Activated CD4-positive, alpha-beta T cell treated with anti-CD3 and anti-CD28 coated beads, Interleukin-2, amount 50 U/mL, for 48 hours (primary cell): ENCODE measurements at places on chromosomes 6 and 20.

- no peak for DNase-seq
These were observed 149.5 kb upstream of the SUPT3H start for GRCh38 chr6:45527210-45527609.

GRCh38 chr20:46277602-46278001 is 30.7 kb downstream of the CDH22 start:
- no peak for DNase-seq

DNA sequence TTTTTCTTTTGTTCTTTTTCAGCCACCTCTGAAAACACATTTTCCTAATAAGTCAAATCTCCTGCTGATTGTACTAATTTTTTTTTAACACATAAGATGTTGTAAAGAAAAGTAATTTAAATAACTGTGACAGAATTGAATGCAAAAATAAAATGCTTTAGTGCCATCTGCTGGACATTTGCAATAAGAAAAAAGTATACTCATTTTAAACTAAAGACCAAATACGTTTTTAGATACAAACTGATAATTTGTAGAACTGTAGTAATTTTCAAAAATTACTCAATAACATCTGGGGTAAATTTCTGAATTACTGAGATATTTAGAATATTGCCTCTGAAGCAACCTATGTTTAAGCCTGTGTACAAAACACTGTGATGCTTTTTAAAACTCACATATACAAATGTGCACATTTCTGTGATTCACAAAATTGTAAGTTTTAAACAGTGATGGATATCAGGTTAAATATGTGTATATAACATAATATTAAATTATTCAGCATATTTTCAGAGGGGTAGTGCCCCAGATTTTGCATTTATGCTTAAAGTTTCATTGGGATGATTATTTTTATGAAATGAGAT is 198.7 kb downstream of the RIMS1 start:
- DNase-seq = no peak

DNA sequence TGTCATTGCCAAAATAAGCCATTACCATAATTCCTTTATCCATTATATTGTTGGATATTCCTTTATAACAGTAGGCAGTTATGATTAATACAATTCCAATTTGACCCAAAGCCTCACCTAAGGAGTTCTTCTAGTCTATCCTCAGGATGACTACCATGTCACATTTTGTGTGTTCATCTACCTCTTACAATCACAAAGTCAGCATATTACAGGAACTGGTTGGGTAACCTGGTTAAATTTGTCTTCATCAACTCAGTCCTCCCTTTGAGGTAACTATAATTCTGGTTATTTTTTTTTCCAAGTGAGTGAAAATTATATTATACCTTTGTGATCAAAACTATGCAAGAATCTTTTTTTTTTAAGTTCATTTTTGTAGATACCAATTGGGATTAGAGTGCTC is 540.5 kb downstream of the BTBD3 start:
- DNase-seq = no peak

DNA sequence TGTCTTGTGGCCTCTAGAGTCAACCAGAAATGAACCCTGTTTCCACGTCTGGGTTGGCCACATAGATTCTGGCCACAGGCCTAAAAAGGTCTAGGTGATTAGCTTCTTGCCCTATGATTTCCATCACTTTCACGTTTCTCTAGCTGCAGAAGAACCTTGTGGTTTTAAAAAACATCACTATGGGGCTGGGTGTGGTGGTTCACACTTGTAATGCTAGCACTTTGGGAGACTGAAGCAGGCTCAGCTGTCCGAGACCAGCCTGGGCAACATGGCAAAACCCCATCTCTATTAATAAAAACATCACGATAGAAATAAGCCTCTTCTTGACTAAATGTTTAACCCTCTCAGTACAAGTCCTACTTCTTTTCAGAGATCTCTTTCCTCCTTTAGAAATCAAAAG is 27.6 kb downstream of the POLR1C start:
- DNase-seq = no peak

DNA sequence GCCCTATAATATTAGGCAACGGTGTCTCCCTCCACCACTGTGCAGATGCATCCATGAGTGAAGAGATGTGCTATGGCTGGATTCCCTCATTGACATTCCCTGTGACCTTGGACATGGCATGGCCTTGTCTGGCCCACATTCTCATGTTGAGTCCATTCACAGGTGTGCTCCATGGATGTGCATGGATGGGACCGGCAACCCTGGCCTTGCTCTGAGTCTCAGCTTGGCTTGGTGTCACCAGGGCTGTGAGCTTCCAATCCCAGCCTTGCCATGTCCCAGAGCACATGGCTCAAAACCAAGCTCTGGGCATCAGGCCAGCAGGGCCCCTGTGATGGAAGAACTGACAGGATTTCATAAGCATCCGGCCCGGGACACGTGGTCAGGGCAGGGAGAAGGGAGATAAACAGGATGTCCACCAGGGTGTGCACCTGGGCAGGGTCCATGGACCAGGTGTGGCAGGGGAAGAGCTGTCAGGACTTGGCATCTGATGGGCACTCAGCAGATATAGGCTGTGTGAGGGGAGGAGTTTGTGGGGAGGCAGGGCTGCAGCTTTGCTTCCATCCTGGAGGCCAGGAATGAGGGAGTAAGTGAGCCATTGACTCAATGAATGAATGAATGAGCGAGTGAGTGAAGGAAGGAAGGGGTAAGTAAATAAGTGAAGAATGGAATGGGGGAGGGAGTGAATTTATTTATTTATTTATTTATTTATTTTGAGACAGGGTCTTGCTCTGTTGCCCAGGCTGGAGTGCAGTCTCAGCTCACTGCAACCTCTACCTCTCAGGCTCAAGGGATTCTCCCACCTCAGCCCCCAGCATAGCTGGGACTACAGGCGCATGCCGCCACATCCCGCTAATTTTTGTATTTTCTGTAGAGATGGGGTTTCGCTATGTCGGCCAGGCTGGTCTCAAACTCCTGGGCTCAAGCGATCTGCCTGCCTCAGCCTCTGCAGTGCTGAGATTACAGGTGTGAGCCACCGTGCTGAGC is 15.7 kb downstream of the NRSN2 start:
- DNase-seq = peak; percentile 69

DNA sequence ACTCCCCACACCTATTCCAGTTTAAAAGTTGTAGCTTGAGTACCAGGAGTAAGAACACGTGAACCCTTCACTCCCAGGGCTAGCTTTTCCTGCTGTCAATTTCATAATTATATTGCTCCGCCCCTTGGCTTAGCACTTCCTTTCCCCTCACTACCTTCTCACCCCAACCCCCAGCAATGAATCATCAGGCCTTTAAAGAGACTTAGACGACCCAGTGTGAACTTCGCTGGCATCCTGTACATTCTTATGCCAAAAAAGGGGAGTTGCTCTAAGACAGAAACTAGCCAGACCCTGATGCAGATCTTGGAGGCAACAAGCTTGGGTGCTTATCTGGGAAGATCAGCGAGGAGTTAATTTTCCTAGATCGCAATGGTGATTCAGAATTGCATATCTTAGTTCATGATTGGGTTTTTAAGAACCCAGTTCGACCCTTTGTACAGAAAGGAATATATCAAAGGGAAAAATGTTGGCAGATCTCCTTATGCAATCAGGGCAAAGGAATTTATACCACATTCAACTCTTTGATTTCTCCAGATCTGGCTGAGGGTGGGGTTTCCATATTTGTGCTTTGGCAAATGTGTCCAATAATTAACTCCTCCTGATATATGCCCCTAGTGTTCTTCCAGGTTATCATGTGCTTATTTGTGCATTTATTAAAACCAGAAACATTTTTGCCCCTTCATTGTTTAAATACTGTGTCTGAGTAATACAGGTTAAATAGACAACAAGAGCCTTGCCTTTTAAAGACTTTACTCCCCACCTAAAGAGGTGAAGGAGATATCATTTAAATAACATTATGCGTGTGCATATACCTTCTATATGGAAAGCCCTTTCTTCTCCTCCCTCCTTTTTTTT is 8.1 kb upstream of the ATXN1 start:
- DNase-seq = peak; percentile 63

- DNase-seq = no peak
These were observed 1108.2 kb upstream of the GJE1 start for GRCh38 chr6:141024526-141024925.

DNA sequence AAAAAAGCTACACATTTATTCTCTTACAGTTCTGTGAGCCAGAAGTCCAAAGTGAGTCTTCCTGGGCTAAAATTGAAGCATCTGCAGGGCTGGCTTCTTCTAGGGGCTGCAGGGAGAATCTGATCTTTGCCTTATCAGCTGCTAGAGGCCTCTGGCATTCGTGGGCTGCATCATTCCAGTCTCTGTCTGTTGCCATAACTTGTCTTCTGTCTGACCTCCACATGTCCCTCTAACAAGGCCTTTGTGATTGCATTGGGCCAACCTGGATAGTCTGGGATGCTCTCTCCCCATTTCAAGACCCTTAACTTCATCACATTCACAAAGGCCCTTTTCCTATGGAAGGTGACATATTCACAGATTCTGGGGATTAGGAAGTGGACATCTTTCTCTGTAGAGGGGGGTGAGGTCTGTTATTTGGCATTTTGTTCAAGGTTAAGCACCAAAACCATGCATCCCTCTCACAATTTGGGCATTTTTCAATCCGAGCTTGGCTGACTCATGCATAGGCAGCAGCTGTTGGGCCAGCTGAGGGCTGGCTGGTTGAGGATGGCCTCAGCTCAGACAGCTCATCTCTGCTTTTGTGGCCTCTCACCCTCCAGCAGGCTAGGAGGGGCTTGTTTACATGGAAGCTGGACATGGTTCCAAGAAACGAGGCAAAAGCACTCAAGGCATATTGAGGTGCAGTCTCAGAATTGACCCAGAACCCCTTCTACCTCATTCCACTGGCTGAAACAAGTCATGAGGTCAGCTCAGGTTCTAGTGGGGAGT is 116.1 kb upstream of the NXT1 start:
- DNase-seq = no peak
